ENCODE measurements at places on chromosomes 16 and 17.

GRCh38 chr16:88859381-88860091 lies 2.6 kb downstream of the TRAPPC2L start:
- DNase-seq = no peak

DNA sequence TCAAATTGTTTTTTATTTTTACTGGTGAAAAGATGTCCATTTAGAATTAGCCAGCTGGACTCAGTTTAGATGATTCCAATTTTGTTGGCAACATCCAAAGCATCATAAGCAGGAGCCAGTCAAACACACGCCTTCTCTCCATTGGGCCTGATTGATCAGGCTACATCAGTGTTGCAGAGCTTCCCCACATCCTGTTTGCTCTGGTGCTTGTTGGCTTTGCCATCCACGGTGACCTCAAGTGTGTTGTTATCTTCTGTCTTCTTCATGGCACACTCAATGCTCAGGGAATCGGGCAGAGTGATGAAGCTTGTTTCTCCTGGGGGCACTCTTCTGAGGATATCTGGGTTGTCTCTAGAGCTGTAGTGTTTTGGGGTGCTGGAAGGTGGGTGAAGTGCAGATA lies 6.3 kb upstream of the NETO2 start:
- no peak for DNase-seq

GRCh38 chr16:84141143-84141670 lies 3.8 kb downstream of the HSDL1 start:
- DNase-seq = no peak

- DNase-seq = no peak
These were observed 531.9 kb downstream of the GRIN2A start for GRCh38 chr16:9650284-9650683.

DNA sequence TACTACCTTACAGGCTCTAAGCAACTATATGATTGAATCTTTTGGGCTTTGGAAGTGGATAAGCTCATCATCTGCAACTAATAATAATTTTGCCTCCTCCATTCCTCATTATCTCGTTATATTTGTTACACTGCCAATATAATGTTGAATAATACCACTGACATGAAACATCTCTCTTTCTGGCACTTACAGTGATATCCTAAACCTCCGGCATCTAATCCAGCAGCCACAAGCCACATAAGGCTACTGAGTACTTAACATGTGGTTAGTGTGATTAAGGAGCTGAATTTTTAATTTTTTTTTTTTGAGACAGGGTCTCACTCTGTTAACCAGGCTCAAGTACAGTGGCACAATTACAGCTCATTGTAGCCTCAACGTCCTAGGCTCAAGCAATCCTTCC lies 9.6 kb downstream of the CDC42EP4 start:
- no peak for DNase-seq

DNA sequence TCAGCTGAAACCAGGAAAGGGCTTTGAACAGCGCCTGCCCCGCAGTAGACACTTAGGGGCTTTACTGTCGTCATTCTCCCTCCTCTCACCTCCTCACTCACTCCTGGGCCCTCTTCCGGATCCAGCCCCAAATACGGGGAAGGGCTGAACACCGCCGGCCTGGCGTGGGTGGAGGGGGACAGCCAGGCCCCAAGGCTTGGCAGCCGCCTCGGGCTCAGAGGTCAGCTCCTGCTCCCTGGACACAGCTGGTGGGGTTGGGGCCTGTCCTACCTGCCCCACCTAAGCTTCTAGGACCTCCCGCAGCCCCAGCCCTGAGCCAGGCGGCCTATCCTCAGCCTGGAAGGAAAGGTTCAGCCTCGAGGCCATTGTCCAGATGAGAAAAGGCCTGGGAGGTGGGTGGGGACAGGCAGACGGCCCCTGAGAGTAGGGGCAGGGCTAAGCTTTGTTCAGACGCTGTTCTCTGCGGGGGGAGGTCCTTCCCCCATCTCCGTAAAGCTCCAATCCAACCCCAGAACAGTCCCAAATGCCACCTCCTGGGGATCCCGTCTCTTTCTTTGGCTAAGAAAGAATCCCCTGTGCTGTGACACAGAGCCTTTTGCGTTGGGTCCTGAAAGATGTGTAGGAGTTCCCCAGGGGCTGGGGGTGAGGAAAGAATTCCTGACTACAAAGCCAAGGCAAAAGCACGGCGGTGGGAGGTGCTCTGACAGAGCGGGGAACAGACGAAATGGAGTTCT lies 881 bp upstream of the LLGL1 start:
- no peak for DNase-seq

DNA sequence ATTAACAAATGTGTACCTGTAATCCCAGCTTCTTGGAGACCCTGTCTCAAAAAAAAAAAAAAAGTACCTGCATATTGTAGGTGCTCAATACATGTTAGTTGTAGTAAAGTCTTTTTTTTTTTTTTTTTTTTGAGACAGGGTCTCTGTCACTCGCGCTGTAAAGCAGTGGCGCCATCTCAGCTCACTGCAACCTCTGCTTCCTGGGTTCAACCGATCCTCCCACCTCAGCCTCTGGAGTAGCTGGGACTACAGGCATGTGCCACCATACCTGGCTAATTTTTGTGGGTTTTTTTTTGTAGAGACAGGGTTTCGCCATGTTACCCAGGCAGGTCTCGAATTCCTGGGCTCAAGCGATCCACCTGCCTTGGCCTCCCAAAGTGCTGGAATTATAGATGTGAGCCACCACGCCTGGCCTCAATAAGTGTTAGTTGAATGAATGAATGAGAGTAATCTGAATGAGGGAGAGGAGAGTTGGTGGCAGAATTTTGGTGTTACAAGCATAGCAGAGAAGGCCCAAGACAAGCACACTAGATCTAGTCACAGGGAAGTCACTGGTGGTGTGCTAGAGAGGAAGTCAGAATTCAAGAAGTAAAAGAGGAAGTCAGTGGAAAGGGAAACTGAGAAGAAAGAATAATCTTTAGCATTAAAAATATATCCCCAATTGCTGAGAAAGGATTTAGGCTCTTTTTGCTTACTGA lies 9.4 kb upstream of the MYL4 start:
- no peak for DNase-seq

GRCh38 chr17:16918443-16918842 lies 53.5 kb downstream of the TNFRSF13B start:
- no peak for DNase-seq

DNA sequence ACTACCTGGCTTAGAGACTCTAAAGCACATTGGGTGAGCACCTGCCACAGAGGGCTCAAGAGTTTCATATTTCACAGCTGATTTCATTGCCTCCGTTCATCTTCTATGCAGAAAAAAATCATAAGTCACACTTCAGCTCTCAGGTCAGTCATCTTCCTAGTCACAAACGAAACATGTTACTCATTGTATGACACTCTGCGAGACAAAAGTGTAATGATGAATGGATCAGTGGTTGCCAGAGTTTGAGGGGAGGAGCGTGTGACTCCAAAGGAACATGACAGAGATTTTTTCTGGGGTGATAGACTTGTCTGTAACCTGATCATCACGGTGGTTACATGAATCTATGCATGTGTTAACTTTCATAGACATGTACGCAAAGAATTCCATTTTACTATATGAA lies 195.2 kb upstream of the CNTNAP4 start:
- no peak for DNase-seq

- no peak for DNase-seq
These were observed 4.2 kb upstream of the MRM1 start for GRCh38 chr17:36597226-36597625.

GRCh38 chr17:77756846-77757560 lies 201.5 kb upstream of the TNRC6C start:
- DNase-seq = no peak

- DNase-seq = no peak
These were observed 499.1 kb upstream of the CDH5 start for GRCh38 chr16:65867276-65867960.

DNA sequence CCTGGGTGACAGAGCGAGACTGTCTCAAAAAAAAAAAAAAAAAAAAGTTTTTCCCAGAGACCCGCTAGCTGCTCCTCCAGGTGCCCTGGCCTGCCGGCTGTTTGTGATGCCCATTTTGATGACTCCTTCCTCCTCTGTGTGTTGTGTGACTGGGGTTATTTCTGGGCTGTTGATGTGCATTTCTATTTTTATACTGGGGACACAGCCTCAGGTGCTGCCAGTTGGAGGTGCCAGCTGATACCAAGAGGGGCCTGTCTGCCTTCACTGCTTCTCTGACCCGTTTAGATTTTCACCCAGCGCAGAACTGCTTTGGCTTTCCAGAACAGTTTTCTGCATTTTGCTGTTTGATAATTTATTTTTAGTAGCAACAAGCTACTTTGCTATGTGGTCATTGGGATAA lies 6.7 kb downstream of the PLA2G15 start:
- DNase-seq = no peak

GRCh38 chr17:43659823-43660617 lies 1.7 kb downstream of the MEOX1 start:
- no peak for DNase-seq

- DNase-seq = no peak
These were observed 6.0 kb downstream of the PLLP start for GRCh38 chr16:57278494-57278893.

- no peak for DNase-seq
These were observed 3.4 kb upstream of the NUBP1 start for GRCh38 chr16:10740000-10740844.

DNA sequence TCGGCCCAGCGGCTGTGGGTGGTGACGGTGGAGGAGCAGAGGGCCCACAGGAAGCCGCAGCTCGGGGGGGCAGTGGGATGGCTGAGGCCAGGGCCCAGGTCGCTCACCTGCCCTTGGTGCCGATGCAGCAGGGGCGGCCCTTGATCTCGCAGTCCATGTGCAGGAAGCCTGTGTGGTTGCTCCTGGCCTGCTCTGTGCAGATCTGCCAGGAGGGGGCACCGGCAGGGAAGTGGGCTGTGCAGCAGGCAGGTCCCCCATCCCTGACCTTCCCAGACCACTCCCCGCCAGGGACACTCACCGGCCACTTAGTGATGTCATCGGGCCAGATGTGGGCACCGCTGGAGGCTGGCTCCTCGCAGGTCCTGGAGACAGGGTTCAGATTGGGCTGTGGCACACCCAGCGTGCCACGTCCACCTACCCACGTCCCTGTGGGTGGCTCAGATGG lies 6.2 kb downstream of the AANAT start:
- DNase-seq = no peak

- DNase-seq = no peak
These were observed 6.8 kb downstream of the HSBP1 start for GRCh38 chr16:83814659-83814985.

DNA sequence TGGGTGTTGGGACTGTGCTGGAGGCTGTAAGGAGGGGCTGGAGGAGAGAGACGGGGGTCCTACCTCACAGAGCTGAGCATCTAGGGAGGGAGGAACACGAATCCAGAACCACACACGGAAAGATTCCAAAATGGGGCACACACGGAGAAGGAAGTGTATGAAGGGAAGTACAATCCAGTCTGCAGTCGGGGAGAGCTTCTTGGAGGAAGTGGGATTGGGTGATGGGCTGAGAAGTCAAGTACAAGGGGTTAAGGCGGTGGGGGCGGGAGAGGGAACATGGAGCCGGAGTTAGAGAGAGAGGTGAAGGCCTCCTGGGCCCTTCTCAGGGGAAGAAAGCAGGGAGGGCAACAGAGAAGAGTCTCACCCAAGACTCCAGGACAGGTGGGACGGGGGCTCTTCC lies 107.5 kb upstream of the CREBBP start:
- DNase-seq = no peak

DNA sequence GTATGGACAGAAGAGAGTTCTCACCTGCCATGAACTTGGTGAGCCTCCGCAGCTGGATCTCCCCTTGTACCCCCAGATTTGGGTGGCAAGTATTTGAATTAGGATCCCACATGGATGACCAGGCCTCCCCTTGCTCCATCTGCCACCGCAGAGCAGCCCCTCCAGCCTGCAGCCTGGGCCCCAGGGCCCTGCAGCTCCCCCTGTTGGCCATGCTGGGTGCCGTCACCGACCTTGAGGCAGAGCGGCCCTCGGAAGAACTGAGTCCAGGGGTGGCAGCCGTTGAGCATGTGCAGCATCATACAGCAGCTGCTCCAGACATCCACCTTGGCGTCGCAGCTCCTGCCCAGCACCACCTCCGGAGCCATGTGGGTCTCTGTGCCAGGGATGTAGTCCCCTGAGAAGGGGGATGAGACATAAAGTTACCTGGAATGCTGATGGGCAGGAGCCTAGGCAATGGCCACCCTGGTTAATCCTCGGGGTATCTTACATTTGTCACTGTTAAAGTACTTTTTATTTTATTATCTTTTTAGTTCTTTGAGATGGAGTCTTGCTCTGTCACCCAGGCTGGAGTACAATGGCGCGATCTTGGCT lies 9.0 kb upstream of the SPATA32 start:
- peak; percentile 49 for DNase-seq

DNA sequence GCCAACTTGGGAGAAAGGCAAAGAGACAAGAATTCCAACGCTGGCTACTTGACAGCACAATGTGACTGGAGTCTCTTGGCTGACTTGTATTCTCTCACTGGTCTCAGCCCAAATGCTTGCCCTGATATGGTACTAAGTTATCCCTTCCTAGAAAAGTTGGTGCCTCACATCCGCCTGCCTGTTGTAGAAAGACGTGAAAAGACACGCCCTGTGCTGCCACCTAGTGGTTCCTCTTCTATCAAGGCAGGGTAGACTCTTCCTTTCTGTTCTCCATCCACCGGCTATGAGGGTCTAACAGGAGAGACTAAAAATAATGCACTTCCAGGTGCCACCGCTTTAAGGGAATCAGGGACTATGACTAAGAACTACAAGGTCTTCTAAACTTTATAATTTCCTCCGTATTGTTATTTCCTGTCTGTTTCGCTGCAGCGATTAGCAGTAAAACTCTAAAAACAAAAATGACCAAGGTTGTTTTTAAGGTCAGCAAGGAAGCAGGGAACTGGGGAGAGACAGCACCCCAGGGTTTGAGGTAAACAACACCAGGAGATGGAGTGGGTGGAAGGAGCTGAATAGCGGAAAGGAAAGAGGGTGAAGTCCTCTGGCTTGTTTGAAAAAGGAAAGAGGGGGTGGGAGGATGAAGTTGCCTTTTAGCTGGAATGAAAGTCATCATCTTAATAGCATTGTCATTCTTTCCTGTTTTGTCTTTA lies 109.5 kb downstream of the YPEL2 start:
- DNase-seq = peak; percentile 84

GRCh38 chr17:36755586-36755985 lies 154.2 kb downstream of the MRM1 start:
- DNase-seq = peak; percentile 8

DNA sequence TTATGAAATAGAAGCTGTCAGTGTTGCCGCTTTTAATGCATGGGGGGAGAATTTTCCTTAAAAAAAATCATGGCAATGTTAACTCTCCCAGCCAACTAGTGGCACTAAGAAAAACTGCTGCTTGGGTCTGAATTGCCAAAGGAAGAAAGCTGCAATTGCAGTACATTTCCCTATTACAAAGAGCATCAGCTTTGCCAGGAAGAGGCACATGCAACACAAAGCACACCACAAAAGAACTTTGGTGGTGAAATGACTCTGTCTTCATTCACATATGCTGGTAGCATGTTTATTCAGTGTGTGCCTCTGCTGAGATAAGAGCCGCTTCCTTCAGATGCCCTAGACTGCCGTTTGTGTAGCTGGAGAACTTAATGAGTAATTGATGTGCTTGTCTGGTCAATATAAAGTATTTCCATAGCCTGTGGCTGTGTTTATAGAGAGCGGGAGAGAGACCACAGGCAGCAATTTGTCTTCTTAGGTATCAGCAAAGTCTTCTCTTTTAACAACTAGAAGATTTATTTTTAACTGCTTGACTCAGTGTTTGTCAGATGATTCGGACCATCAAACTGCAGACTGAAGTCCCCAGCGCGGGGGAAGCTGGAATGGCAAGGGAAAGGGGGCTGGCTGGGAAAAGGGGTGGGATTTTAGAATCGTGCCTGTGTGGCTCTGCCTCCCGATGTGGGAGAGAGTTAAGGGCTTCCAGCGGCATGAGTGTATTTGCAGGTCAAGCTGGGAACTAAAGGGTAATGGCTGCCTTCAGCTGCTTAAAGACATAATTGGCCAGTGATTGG lies 115.1 kb downstream of the MRTFB start:
- DNase-seq = no peak

Data from CD8-positive, alpha-beta T cell (primary cell).